Right renal pelvis (tissue), 4 donors: ENCODE measurements at places on chromosomes 16 and 17. TPM values are rescaled to one million over a fixed set of nuclear protein-coding genes. Genes with fewer than 3 reads are reported as not detected.

DNA sequence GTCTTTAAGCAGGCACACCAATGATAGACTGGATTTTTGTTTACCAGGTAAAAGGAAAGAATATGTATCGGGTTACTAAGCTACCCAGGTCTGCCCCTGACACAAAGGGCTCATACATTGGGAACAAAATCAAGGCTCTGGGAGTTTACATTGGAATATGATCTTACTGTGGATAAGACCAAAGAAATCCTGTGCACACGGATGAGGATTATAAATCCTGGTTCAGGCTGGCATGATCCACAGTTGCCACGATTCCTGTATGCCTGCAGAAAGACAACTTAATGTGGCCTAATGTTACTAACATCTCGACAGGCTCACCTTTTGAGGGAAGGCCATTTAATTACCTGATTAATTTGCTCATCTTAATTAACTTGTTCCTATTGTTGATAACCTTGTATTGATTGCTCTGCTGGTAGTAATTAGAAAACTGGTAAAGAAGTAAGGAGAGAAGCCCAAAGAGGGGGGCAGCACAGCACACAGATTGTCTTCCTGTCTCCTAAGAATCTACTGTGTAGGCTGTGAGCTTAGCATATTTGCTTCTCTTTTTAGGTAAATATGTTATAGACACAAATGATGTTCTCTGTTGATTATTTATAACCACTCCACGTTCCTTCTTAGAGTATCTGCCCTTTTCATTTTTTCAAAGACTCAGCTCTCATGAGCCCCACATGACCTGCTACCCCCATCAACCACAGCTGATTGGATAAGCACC lies 51.0 kb upstream of the TOX3 start:
- DNase-seq = no peak

- DNase-seq = no peak
Measured at GRCh38 chr16:68088130-68088972, 3.2 kb downstream of the NFATC3 start.

DNA sequence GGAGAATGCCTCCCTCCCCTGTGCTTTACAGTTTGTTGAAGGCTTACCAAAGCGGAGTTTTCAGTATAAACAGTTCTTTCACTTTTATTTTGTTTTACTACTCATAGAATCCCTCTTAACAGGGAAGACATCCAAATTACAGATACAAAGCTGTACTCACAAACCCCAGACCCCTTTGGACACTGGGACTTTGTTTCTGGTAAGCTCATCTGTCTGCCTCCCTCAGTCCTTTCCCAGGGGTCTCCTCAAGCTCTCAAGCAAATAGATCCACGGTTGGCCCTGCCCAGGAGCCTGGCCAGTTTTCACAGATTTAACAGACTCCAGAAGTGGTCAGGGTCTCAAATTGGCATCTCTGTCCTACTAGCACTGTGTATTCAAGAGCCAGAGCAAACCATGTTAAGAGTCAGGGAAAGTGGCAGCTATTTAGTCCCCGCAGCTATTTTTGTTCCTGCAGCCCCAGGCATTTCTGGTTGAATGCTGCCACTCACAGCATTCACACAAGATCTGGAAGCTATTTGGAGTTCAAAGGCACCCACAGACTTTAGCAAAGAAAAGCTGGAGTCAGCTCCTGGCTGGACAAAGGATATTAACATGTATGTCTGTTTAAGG lies 54.2 kb downstream of the TMEM100 start:
- no peak for DNase-seq

- no peak for DNase-seq
Measured at GRCh38 chr16:67163999-67164558, 466 bp upstream of the HSF4 start.

DNA sequence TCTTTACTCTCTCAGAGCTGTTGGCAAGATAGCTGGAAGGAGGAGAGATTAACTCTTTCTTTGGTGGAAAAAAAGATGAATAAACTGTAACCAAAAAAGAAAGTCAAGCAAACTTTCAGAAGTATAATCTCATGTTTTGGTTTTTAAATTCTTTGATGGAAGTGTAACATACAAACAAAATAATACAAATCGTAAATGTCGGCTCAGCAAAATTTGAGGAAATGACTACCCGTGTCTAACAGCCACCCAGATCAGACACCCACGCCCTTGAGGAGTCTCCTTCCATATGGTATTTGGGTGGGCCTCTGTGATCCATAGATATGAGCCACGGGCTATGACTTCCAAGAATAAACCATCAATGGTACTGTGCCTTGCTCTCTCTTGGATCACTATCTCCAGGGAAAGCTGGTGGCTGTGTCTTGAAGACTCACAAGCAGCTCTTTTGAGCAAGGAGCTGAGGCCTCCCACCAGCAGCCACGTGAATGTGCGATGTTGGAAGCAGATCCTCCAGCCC lies 9.6 kb upstream of the CD300C start:
- no peak for DNase-seq

- no peak for DNase-seq
Measured at GRCh38 chr17:50559674-50560184, 786 bp upstream of the CACNA1G start.

DNA sequence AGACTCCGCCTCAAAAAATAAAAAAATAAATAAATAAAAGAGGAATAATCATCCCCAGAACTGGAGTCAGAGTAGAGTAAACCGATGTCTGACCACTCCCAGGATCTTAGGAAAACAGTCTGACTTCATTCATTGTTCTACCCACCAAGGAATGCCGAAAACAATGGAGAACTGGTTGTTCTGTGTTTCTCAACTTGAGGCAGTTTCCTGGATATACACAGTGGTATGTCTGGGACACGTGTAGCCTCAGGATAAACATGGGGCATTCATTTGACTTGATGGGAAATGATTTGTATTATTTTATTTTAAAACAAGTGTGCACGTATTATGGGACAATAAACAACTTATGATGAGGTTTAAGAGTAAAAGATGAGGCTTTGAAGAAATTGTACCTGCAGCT lies 32.8 kb upstream of the PAFAH1B1 start:
- DNase-seq = no peak

DNA sequence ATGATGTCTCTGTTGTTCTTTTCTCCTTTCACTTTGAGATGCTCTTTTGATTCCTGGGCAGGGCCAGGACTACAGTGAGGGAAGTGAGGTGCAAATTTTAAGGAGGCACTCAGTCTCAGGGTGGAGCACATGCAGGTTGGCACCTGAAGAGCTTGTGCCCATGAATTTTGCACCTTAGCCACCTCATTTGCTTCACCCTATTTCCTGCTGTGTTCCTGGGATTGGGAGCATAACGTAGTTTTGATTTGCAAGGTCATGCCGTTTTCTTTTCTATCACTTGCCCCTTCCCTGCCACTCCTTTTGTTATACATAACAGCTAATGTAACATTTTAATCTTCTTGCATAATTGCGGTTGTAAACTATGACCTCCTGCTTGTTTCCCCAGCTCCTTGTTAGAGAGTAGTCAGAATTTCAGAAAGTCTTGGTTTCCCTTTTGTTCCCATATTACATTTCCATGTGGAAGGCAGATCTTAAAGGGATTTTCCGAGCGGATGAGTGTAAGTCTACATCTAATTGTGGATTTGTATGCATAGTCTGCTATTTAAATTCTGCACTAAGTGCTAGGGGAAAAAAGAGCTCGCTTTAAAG lies 9.8 kb downstream of the PMFBP1 start:
- DNase-seq = no peak

DNA sequence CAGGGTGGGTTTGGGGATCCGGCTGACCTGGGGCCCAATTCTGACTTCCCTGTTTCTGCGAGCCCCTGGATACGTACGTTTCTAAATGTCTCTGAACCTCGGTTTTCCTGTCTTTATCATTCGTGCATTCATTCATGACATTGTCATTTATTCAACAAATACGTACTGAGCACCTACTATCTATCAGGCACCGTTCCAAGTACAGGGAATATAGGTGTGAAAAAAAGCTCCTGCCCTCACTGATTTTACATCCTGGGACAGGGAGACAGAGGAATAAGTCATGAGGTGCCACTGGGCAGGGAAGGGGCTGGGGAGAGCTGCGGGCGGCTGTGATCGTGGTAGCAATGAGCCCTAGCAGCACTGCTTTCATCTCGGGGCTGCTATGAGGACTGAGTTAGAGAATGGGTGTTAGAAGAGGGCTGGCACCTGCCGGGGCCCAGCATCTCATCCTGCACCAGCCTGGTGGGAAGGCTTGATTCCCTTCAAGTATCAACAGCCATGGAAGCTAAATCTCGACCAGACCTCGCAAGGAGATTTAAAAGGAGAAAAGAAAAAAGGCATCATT lies 88.3 kb upstream of the DNAH17 start:
- DNase-seq = no peak

DNA sequence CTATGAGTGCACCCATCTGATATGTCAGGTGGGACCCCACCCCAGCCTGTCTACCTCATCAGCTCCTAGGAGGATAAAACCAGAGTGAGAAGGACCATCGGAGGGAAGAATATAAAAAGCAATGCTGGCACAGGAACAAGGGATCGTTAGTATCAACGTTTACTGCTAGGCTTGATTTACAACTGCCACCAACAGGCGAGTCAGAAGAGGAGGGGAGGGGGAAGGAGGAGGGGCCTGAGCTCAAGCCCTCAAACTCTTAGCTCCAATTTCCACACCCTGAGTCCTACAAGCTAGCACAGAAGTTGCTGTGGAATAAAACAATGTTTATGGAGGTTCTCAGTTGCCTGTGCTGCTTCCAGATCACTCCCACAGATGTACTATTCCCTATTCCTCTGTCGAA lies 234.5 kb downstream of the C16orf78 start:
- no peak for DNase-seq

- no peak for DNase-seq
Measured at GRCh38 chr17:33261820-33262219, 31.3 kb downstream of the ASIC2 start.

GRCh38 chr16:75038036-75038858 lies 39.4 kb downstream of the ZNRF1 start:
- DNase-seq = no peak

DNA sequence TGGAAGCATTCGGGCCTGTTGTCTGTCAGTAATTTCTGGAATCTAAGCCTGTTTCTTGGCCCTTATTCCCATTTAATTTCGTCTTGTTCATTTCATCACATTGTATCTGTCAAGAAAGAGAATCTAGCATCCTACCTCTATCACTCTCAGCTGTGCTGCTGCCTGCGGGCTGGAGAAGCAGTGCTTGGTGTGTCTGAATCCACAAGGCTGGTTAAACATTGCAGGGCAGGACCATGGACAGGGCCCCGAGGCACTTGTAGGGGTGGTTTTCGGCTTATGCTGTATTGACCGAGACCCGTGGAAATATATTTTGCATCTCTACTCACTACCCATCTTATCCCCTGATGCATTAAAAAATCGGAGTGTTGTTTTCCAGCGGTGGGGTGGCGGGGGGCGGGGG lies 3.1 kb downstream of the RAB11FIP4 start:
- DNase-seq = peak; percentile 73

Gene C17orf67
- 0.86 TPM for polyA plus RNA-seq

Gene MYCBPAP
- 2.0 TPM for polyA plus RNA-seq

Gene SMIM36
- 0.17 TPM for polyA plus RNA-seq

Gene TNFAIP1
- polyA plus RNA-seq = 46.6 TPM

Gene RPH3AL
- 13.1 TPM for polyA plus RNA-seq
